ENCODE measurements at places on chromosomes 4 and X. TPM values are rescaled to one million over a fixed set of nuclear protein-coding genes. Genes with fewer than 3 reads are reported as not detected.
A peak's percentile ranks its signal among the peaks of the same experiment; 100 is the strongest.

Gene ARSJ
- 3.6 TPM for polyA plus RNA-seq

- no peak for DNase-seq
Observed at GRCh38 chr4:178255172-178255571, 812.9 kb upstream of the AGA start.

DNA sequence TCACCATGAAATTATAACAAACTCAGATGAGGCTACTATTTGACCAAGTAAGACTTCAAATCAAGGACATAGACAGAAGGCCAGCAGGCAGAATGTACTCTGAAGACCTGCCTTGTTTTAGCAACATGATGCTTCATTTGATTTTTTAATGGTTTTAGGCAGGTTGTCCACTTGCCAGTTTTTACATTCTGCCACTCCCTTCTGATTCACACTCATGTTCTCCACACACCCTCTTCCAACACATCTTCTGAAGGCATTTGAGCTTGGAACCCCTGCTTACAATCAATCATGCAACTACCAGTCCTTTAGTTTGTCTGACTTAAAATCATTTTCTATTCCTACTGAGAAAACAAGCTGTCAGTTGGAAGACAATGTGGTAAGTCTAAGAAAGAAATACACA lies 114.9 kb upstream of the SMIM31 start:
- no peak for DNase-seq

Gene GABRG1
- polyA plus RNA-seq: 0.04 TPM

GRCh38 chrX:9147086-9147485 lies 113.2 kb upstream of the FAM9B start:
- no peak for DNase-seq

- no peak for DNase-seq
Observed at GRCh38 chr4:188130355-188130754, 8.9 kb upstream of the TRIML1 start.

DNA sequence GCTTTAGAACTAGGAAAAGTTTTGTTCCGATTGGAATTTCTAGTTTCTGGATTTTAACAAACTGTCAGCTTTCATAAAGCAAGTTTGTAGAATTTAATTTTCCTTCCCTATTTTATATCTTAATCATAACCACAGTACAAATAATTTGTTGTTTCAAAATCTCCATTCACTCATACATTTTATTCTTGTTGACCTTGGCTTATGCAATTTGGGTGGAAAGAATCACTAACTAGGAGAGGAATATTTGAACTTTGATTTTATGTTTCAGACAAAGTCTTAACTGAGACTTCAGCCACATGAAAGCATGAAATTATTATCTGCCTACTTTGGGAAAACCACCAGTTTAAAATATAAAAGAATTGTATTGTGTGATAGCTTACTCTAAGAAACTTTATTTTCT lies 427.9 kb downstream of the SPRY1 start:
- DNase-seq: no peak

DNA sequence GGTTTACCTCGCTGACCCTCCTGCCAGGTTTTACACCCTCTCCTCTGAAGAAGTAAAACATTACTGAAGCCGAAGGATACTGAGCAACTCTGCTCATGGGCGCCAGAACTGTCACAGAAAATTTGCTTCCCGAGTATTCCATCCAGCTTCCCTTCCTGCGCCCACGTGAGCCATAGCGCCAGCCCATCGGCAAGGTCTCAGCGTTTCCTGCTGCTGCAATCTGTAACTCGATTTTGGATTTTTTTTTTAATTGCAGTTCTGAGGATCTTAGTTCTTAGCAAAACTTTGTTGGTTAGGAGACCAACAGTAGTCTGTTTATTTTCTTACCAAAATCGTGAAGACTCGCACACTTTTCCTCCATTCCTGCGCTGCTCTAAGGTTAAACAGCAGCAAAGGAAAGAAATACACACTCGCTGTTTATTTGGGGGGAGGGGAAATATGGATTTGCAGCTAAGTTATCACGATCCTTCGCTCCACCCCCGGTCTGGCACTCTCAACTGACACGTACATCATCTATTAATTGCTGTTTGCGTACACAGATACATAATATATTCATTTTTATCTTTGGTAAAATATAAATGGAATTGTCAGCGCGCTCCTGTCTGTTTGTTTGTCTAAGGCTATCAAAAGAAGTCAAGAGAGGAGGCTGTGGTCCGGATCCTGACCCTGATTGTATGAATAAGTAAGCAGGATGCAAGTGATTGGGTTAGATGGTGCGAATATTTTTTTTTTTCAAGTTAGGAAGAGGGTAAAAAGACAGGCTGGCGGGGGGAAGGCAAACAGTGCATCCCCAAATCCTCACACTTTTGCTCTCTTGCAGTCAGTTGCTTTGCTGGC lies at the start of gene TLL1:
Gene TLL1 (plus strand): TSS at position 777 of the 837 bp plus-strand sequence. CDS start 668 bp downstream, outside the sequence.
- peak; percentile 36 for DNase-seq

Gene CLDN22
- 0.39 TPM for polyA plus RNA-seq

- DNase-seq: no peak
Observed at GRCh38 chr4:176052744-176053143, 12.9 kb upstream of the WDR17 start.

GRCh38 chr4:11228530-11228929 lies 200.2 kb downstream of the HS3ST1 start:
- DNase-seq: no peak

Gene CENPVL3
- polyA plus RNA-seq: not detected

GRCh38 chr4:184447664-184448063 lies 26.7 kb downstream of the IRF2 start:
- DNase-seq: no peak

DNA sequence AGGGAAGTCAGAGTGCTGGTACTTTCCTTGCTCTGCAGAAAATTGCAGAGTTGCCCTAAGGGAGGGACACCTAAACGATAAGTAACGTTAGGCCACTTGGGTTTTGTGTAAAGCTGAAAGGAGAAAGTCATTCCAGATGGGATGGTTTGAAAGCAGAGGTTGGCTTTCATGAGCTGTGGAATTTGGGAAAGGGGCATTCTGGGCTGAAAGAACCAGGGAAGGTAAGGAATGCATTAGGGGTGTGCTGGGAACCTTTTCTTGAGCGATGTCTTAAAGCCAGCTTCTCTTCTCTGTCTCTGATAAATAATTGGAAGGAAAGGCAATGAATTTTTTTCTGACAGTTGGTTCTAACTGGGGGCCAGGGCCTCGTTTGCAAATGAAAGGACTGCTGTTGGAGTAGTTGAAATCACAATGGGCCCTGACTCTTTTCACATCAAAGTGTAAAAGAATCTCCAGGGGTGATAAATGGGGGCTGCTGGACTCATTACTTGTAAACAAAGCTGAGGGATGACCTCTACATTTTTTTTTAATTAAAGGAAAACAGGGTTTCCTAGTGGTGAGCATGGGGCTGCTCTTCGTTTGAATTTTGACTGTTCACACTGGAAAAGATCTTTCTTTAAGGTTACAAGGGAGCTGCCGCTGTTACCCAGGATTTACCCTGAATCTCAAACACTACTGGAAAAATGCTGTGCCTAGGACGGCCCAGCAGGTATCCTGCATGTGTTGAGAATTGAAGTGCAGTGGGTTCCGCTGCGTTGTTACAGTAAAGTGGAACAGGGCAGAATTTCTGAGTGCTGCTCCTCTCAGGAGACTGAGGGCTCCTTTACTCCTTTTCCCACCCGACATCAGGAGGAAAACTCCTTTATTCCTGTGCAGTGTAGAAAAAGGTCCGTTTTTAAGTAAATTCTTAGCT lies 25.0 kb downstream of the AFF1 start:
- no peak for DNase-seq

- peak; percentile 41 for DNase-seq
Observed at GRCh38 chrX:70168238-70169188, 8.8 kb upstream of the DGAT2L6 start.

- DNase-seq: no peak
Observed at GRCh38 chrX:13826770-13827169, 9.9 kb upstream of the GPM6B start.

Gene UGT2A1
- 2.4 TPM for polyA plus RNA-seq

Gene GAB1
- 3.6 TPM for polyA plus RNA-seq

GRCh38 chr4:98672583-98673287 lies 14.3 kb upstream of the TSPAN5 start:
- no peak for DNase-seq

Gene ATXN3L
- polyA plus RNA-seq: not detected

Gene DMD
- polyA plus RNA-seq: 4.2 TPM

Gene TAF7L
- 0.30 TPM for polyA plus RNA-seq

DNA sequence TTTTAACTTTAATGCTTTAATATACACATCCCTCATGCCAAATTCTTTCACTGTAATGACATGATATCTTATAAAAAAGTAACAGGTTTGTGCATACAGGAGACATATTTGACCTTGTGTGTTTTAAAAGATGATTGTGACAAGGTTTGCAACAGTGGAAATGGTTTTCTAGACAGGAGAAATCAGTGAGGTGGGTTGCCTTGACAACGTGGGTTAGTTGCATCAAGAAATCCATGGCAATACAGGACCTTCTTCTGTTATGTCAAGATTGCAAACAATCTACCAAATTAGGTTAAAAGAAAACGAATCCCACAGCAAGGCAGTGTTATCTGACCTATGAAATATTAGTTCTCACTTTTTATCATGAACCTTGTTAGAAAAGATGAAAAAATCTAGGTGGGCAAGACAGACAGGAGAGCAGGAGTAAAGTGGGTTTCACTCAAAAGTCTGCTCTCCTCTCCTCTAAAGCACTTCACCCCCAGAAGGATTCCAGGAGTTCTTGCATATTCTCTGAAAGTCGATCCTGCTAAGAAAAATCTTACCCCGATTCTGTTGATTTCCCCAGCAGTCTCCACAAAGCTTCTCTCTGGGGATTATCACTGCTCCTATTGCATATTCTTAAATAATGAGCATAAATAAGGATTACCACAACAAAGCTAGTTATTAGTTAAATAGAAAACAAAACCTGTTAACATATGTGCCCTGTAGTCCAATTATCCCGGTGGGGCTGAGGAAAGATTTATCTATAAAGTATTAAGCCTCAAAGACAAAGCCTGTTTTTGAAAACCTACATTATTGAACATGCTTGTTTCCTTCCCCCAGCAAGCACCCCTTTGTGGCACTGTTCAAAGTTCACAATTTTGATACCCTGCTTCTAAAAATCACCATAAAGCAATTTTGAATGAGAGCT lies 71.0 kb downstream of the TMA16 start:
- DNase-seq: no peak

Gene CDKL2
- 3.2 TPM for polyA plus RNA-seq

- DNase-seq: no peak
Observed at GRCh38 chr4:130249002-130249401, 1153.0 kb downstream of the C4orf33 start.

- DNase-seq: peak; percentile 4
Observed at GRCh38 chr4:146852360-146852759, 93.3 kb downstream of the TTC29 start.

DNA sequence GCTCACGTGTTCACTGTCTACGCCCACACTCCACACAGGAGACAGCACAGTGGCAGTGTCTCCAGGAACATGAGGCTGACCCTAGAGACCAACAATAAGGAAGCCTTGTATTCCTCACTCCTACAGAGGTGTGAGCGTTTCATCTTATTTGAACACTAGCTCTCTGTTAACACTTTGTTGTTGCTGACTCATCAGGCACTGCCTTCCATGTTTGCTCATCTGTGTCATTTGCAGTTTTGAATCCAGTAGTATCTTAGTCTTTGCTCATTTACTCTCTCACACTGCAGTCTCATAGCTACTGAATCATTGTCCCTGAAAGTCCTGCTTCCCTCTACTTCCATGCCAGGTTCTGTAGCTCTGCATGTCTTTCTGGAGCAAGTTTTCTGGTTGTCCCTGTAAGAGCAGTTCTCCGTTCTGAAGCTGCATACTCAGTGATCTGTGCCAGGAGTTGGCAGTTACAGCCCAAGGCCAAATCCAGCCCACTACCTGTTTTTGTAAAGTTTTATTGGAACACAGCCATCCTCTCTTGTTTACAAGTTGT lies 80.3 kb upstream of the DCLK2 start:
- no peak for DNase-seq

DNA sequence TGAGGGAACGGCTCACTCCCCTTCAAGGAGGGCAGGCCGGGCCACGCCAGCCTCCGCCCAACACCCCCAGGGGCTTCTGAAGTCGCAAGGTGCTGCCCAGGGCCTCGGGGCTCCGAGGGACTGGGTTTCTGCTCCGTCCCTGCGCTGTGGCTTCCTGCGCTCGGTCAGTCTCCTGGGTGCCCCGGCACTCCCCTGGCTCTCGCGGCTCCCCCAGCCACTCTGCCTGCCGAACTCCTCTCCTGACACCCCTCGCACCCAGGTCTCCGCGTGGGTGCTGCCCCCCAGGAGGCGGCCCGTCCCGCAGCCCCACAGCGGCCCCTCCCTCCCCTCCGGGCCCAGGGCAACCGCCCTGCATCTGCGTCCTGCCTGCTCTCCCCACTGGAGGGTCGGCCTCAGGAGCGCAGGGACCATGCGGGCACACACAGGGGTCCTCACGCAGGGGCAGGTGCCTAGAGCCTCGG lies 151.9 kb downstream of the AFAP1 start:
- DNase-seq: no peak

DNA sequence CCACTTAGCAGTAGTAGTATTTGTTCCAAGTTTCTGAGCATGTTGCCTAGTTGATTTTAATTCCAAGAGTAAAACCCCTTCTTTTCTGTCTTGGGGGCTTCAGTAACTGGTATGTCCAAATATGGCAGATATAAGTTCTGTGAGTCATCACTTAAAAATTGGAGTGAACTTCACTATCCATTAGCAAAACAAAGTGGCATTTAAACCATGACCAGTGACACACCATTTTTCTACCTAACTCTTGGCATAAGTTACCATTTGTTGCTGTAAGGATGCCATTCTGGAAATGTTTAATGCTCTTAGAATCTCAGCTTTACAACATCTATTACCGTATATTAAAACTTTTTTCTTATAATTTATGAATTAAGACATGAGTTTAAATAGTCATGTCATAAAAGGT lies 102.0 kb downstream of the CBR4 start:
- no peak for DNase-seq

- DNase-seq: no peak
Observed at GRCh38 chrX:2652106-2652505, 39.0 kb upstream of the CD99 start.

DNA sequence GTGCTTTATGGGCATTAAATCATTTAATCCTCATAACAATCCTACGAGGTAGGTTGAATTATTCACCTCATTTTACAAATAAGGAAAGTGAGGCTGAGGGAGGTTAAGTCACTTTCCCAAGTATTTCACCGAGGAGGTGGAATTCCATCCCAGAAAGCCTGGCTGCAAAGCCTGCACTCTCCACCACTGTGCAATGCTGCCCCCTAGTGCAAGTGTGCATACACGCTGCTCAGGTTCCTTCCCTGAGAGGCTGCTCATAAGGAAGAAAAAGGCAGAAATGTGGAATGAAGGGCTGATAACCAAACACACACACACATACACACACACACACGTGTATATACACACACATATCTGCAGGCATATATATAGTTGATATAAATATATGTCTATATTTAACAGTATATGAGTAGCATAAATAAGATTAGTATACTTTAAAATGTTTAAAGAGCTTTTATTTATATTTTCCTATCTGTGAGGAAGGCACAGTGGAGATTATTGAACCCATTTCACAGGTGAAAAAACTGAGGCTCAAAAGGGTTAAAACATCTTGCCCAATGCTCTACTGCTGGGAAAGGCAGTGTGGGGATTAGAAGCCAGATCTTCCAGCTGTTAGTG lies 714.5 kb upstream of the TENM3 start:
- peak; percentile 86 for DNase-seq

Measured in kidney (tissue), 22 donors.